Astrocyte (in vitro differentiated cells and primary cell): ENCODE measurements at places on chromosomes 16 and 17. TPM values are rescaled to one million over a fixed set of nuclear protein-coding genes. Genes with fewer than 3 reads are reported as not detected.

The NDUFAB1 gene
- total RNA-seq: 92.5 and 93.1 TPM in 2 replicates

The RNF135 gene
- 5.6 and 7.5 TPM in 2 replicates for total RNA-seq

The MYH8 gene
- 0.10 TPM in 1 of 2 replicates, not detected in the other for total RNA-seq

The ITGAX gene
- total RNA-seq: 0.27 TPM in 1 of 2 replicates, not detected in the other

The EFNB3 gene
- 7.0 and 7.6 TPM in 2 replicates for total RNA-seq

The LLGL2 gene
- 6.9 and 14.8 TPM in 2 replicates for total RNA-seq

The ABCC6 gene
- 2.4 and 3.0 TPM in 2 replicates for total RNA-seq

The TSNAXIP1 gene
- total RNA-seq: 1.3 and 1.5 TPM in 2 replicates

The TMEM92 gene
- total RNA-seq: 18.3 and 28.2 TPM in 2 replicates

The GDPD3 gene
- 1.8 and 3.6 TPM in 2 replicates for total RNA-seq

The SMPD3 gene
- 0.25 and 0.34 TPM in 2 replicates for total RNA-seq

The MPRIP gene
- 163 and 176 TPM in 2 replicates for total RNA-seq

The JMJD8 gene
- total RNA-seq: 24.6 and 26.8 TPM in 2 replicates

The CIBAR2 gene
- total RNA-seq: not detected in 2 replicates

The QRICH2 gene
- 2.5 and 3.8 TPM in 2 replicates for total RNA-seq

The KRT32 gene
- not detected in 2 replicates for total RNA-seq

The RCVRN gene
- not detected in 2 replicates for total RNA-seq

The FGF11 gene
- total RNA-seq: 22.4 and 30.7 TPM in 2 replicates

The CDH3 gene
- total RNA-seq: 13.2 and 14.1 TPM in 2 replicates

The HYDIN gene
- total RNA-seq: 1.1 and 1.4 TPM in 2 replicates

The C16orf54 gene
- total RNA-seq: not detected in 2 replicates

The WNT9B gene
- total RNA-seq: 0.48 and 0.84 TPM in 2 replicates

The MARVELD3 gene
- 0.89 and 1.4 TPM in 2 replicates for total RNA-seq

The TTLL6 gene
- not detected in 2 replicates for total RNA-seq

The GFAP gene
- total RNA-seq: 0.22 TPM in 1 of 2 replicates, not detected in the other

The ADAD2 gene
- total RNA-seq: not detected in 2 replicates
